ENCODE measurements at places on chromosomes 3 and 15. TPM values are rescaled to one million over a fixed set of nuclear protein-coding genes. Genes with fewer than 3 reads are reported as not detected.
A peak's percentile ranks its signal among the peaks of the same experiment; 100 is the strongest.

Gene LAMB2
- 335 TPM for total RNA-seq

- H3K4me1 ChIP-seq = peaks cover 17% of the 10 kb centered on the region
- H3K36me3 ChIP-seq = no peaks in the 10 kb centered on the region
- H3K4me3 ChIP-seq = no peak overlapping the region
Observed at GRCh38 chr3:16654976-16655375, 49.8 kb upstream of the DAZL start.

DNA sequence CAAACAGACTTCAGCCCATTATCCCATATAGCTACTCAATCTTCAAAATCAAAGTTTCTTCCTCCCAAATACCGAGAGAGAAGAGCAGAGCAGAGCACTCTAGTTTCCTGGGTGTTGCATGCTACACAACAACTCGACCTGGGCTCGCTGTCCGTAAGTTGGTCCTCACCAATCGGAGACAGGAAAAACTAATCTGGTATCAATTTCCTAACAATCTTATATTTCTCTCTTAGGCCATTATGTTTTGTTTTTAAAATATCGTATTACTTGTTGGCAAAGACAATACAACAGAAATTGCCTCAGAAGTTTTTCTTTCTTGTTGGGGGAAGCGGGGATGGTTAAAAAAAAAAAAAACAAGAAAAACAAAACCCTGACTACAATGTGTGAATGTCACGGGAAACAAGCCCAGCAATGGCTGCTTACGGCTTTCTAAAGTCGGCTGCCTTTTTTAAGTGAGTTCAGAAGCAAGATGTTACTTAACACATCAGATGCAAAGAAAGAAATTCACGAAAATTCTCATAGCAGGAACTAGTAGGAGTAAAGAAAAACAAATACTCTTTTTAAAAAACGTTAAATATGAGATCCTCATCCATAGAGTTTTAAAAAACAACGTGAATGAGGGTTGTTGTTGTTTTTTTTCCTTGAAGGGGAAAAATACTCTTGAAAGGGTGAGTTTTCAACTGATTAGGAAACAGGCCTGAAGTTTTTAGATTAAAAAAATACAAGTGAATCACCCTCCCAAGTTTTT lies 1.9 kb downstream of the VGLL4 start:
- peak overlapping the region; percentile 98 for H3K27ac ChIP-seq
- no peaks in the 10 kb centered on the region for H3K27me3 ChIP-seq
- H3K4me1 ChIP-seq = peaks cover 52% of the 10 kb centered on the region
- no peaks in the 10 kb centered on the region for H3K36me3 ChIP-seq
- DNase-seq = no peak

GRCh38 chr3:36677331-36678007 lies 86.9 kb downstream of the DCLK3 start:
- no peaks in the 10 kb centered on the region for H3K4me1 ChIP-seq
- H3K4me3 ChIP-seq = no peak overlapping the region
- DNase-seq = no peak
- peaks cover 6% of the 10 kb centered on the region for H3K36me3 ChIP-seq
- no peak overlapping the region for H3K27ac ChIP-seq

DNA sequence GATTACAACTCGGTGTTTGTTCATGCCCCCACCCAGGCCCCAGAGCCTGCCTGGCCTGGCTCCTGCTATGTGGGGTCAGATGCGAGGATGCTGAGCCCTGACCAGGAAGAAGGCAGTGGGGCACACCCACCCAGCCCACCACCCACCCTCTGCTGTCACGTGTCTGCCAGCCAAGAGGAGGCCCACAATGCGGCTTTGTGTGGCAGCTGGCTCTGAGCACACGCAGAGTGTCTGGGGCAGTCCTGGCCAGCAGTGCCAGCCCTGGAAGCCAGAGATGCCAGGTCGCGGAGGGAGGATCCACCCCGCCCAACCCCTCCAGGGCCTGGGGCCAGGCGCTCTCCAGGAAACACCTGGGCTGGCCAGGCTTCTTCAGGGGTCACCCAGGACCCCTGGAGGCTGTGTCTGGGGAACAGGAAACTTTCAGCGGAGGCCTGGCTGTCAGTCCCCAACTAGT lies 26.4 kb upstream of the KLF13 start:
- no peak overlapping the region for H3K27ac ChIP-seq
- H3K4me1 ChIP-seq = peaks cover 2% of the 10 kb centered on the region
- no peak overlapping the region for H3K4me3 ChIP-seq
- H3K36me3 ChIP-seq = no peaks in the 10 kb centered on the region
- peaks cover 24% of the 10 kb centered on the region for H3K27me3 ChIP-seq

GRCh38 chr3:127547761-127548605 lies 42.5 kb downstream of the TPRA1 start:
- H3K36me3 ChIP-seq = no peaks in the 10 kb centered on the region
- H3K27ac ChIP-seq = no peak overlapping the region
- peak; percentile 67 for DNase-seq
- H3K4me1 ChIP-seq = peaks cover 19% of the 10 kb centered on the region

Gene CMTM7
- 18.0 TPM for total RNA-seq

Gene STXBP5L
- 1.7 TPM for total RNA-seq

Gene SAMMSON
- not detected for total RNA-seq

GRCh38 chr3:122760453-122761271 lies 33.0 kb downstream of the HSPBAP1 start:
- no peak overlapping the region for H3K4me3 ChIP-seq
- peak overlapping the region; percentile 93 for H3K27ac ChIP-seq
- no peaks in the 10 kb centered on the region for H3K27me3 ChIP-seq
- H3K4me1 ChIP-seq = peaks cover 39% of the 10 kb centered on the region

DNA sequence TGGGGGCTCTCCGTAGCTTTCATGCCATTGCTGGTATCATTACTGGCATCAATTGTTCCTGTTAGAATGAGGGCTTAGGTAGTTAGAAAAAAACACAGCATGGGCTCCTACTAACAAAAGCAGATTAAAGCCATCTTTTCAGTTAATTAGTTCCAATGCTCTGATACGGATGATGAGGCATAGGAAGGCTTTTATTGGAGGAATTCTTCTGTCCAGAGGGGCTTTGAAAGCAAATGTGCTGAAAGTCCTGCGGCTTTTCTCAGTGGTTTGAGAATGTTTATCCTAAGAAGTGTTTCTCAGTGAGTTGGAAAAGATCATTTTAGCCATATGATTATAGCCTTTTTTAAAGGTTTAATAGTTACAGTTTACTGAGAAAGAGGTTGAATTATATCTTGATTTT lies 198.5 kb downstream of the THSD4 start:
- H3K36me3 ChIP-seq = peaks cover 20% of the 10 kb centered on the region
- H3K27ac ChIP-seq = no peak overlapping the region
- no peak for DNase-seq
- H3K27me3 ChIP-seq = no peaks in the 10 kb centered on the region

DNA sequence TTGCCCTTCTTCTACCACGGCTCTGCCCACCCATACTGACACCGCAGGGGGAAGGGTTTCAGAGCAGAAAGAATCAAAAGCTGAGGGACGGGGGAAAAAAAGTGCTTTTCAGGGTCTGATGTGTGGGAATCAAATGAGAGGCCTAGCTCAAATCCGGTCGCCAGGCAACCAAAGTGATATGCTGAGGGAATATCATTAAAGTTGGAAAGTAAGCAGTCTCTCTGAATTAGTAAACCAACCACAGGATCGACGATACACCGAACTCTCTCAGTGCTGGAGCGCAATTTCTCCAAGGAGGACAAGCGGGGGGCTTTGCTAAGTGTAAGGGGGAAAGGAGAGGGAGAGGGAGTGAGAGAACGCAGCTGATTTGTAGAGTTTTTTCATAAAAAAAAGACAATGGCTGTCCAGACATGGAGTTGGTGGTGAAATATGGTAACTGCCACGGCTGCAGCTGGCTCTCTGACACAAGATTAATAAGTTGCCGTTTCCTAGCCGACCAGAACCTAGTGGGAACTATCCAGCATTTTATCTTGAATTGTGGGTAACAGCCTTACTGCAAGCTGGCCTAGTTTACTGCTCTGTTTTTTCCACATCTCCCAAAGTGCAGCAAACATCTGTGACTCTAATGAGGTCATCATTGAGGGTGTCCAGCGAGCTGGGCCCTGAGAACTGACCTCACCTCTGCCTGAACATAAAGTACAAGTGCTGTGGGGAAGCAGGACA lies 530.2 kb downstream of the SOX2 start:
- H3K27ac ChIP-seq = no peak overlapping the region
- H3K27me3 ChIP-seq = no peaks in the 10 kb centered on the region
- H3K36me3 ChIP-seq = no peaks in the 10 kb centered on the region

GRCh38 chr15:29024662-29025061 lies 138.9 kb downstream of the APBA2 start:
- H3K36me3 ChIP-seq = peaks cover 13% of the 10 kb centered on the region
- peak overlapping the region; percentile 40 for H3K27ac ChIP-seq
- H3K4me3 ChIP-seq = no peak overlapping the region
- no peak for DNase-seq
- H3K27me3 ChIP-seq = no peaks in the 10 kb centered on the region

Gene ISLR2
- 1.3 TPM for total RNA-seq

GRCh38 chr3:153757839-153758238 lies 363.4 kb upstream of the ARHGEF26 start:
- no peaks in the 10 kb centered on the region for H3K36me3 ChIP-seq
- DNase-seq = no peak
- no peak overlapping the region for H3K4me3 ChIP-seq
- H3K27me3 ChIP-seq = no peaks in the 10 kb centered on the region
- H3K27ac ChIP-seq = no peak overlapping the region
- H3K4me1 ChIP-seq = peaks cover 2% of the 10 kb centered on the region

DNA sequence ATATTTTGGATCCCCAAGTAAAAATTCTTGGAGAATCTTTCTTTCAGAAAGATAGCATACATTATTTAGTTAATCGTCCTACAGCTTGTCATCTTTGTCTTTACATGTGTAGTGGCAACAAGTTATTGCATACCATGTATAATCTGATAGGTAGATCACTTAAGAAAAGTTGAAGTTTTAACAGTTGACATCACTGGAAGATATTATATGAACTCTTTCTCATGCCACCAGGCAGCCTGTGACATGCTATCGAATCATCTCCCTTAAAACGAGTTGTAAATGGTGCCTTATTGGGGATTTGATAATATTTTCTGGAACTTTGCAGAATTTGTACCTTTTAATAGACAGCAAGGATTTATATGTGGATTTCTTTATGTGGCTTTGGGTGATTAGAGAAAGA lies 8.7 kb downstream of the U2SURP start:
- no peaks in the 10 kb centered on the region for H3K27me3 ChIP-seq
- H3K4me1 ChIP-seq = peaks cover 2% of the 10 kb centered on the region
- H3K36me3 ChIP-seq = peaks cover 6% of the 10 kb centered on the region

GRCh38 chr3:183217548-183218332 lies 35.3 kb upstream of the B3GNT5 start:
- no peak overlapping the region for H3K4me3 ChIP-seq
- H3K27ac ChIP-seq = no peak overlapping the region
- DNase-seq = no peak
- no peaks in the 10 kb centered on the region for H3K27me3 ChIP-seq
- H3K4me1 ChIP-seq = peaks cover 18% of the 10 kb centered on the region
- H3K36me3 ChIP-seq = no peaks in the 10 kb centered on the region

- H3K27ac ChIP-seq = peak overlapping the region; percentile 15
- no peak for DNase-seq
- H3K4me1 ChIP-seq = peaks cover 23% of the 10 kb centered on the region
Observed at GRCh38 chr3:169575381-169575780, 88.1 kb downstream of the MECOM start.

- H3K27ac ChIP-seq = no peak overlapping the region
- no peak for DNase-seq
- H3K4me1 ChIP-seq = peaks cover 10% of the 10 kb centered on the region
- no peaks in the 10 kb centered on the region for H3K36me3 ChIP-seq
- H3K27me3 ChIP-seq = no peaks in the 10 kb centered on the region
- no peak overlapping the region for H3K4me3 ChIP-seq
Observed at GRCh38 chr3:143820466-143821221, 27.6 kb downstream of the SLC9A9 start.

GRCh38 chr15:95911570-95912279 lies 418.8 kb upstream of the NR2F2 start:
- no peaks in the 10 kb centered on the region for H3K36me3 ChIP-seq
- peaks cover 14% of the 10 kb centered on the region for H3K4me1 ChIP-seq
- no peak overlapping the region for H3K4me3 ChIP-seq
- H3K27me3 ChIP-seq = no peaks in the 10 kb centered on the region
- DNase-seq = no peak
- H3K27ac ChIP-seq = no peak overlapping the region

GRCh38 chr15:58734859-58735258 lies 14.6 kb downstream of the ADAM10 start:
- H3K27ac ChIP-seq = peak overlapping the region; percentile 65
- peaks cover 6% of the 10 kb centered on the region for H3K36me3 ChIP-seq
- no peak overlapping the region for H3K4me3 ChIP-seq
- peaks cover 39% of the 10 kb centered on the region for H3K4me1 ChIP-seq
- DNase-seq = no peak

Gene ADIPOQ
- not detected for total RNA-seq

Gene SENP8
- 5.3 TPM for total RNA-seq
